ENCODE measurements at places on chromosomes 1 and 21.

DNA sequence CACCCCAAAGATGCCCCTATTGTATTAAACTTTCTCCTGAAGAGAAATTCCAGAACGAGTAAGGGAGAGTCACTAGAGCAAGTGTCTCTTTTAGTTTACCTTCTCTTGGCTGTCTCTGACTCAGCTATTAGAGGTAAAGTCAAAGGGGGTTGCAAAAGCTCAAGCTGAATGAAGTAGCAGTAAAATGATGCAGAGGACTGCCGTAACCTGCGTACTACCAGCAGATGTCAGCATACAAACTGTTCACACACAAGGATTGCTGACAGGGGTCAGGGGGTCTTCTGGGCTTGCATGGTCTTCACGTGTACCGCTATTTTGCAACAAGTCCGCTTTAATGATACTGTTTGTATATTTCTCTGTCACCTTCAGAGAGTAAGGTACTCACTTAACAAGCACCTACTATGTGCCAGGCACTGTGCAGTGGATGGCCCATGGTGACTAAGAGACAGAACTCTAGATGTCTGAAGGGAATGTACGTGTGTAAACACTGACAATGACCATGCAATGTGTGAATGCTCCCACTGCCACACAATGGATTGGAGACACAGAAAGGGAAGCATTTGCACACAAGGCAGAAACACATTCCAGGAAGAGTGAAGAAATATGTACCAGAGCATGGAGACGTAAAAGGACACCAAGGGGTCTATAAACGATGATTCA is 34.9 kb downstream of the CHML start:
- DNase-seq = no peak

- no peak for DNase-seq
Measured at GRCh38 chr1:55304229-55304740, 89.1 kb upstream of the USP24 start.

DNA sequence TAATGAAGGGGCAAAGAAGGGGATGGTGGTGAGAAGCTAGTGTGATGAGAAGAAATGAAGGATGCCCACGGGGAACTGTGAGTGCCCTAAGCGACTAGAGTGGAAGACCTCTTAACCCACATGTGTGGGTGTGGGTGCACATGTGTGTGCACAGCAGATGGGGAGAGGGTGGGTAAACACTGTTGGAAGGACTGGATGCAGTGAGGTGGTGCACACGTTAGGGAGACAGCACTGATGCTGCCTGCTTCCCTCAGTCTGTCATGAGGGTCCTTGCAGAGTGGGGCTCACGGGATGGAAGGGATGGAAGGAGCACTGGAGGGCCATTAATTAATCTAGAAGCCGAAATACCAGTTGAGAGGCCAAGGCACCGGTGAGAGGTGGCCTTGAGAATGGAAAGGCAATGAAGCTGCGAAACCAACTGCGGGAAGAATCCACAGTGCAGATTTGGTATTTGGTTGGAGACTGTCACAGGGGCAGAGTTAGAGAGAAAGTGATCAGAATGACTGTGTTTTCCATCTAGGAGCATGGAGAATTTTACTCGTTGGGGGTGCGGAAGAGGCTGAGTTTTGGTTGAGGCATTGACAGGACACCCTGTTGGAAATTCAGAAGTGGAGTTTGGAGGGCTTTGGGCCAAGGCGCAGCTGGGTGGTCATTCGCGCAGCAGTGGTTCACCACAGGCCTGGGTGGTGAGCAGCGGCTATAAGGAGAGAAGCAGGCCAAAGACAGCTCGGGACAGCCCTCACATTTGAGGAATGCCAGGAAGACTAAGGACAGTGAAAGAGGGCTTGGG is 15.8 kb downstream of the RCSD1 start:
- no peak for DNase-seq

GRCh38 chr1:11350265-11350664 is 77.3 kb downstream of the UBIAD1 start:
- DNase-seq = no peak

- DNase-seq = no peak
Measured at GRCh38 chr1:18237371-18237770, 129.8 kb downstream of the IGSF21 start.

DNA sequence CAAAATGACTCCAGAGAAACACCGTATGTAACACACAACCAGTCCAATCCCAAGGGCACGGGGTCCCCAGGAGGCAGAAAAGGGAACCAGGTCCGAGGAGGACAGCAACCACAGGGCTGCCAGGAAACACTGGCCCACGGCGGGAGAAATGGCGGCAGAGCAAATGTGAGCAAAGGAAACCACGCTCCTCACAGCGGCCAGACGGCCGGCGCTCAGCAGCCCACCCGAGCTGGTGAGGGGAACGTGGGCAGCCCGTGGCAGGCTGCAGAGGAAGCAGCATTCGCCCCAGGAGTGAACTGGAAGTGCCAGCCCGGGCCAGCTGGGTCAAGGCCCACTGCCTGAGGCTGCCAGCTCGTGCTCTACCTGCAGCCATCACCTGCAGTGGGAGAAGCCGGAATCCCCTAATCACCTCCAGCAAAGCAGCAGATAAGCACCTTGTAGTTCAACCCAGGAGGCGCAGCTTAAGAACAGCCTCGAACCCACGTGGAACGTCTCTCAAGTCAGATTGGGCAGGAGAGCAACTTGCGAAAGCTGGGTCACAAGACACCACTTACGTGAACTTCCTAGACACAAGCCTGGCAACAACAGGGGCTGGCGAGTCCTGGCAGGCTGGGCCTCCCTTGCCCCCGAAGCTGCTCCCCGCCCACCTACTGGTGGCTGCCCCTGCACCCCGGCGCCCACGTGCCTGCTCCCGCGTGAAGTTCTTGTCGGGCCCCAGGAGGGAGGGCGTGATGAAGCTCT is 6.7 kb downstream of the SLC19A1 start:
- no peak for DNase-seq

DNA sequence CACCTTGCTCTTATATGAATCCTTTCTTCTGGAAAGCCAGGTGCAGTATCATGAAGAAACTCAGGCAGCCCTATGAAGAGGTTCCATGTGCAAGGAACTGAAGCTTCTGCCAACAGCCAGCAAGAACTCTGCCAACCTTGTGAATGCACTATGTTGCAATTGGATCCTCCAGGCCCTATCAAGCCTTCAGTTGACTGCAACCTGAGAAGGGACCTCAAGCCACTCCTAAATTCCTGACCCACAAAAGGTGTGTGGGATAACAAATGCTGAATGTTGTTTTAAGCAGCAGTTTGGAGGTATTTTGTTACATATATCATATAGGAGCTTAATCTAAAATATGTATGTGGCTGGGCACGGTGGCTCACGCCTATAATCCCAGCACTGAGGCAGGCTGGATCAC is 84.0 kb downstream of the RERE start:
- DNase-seq = no peak

DNA sequence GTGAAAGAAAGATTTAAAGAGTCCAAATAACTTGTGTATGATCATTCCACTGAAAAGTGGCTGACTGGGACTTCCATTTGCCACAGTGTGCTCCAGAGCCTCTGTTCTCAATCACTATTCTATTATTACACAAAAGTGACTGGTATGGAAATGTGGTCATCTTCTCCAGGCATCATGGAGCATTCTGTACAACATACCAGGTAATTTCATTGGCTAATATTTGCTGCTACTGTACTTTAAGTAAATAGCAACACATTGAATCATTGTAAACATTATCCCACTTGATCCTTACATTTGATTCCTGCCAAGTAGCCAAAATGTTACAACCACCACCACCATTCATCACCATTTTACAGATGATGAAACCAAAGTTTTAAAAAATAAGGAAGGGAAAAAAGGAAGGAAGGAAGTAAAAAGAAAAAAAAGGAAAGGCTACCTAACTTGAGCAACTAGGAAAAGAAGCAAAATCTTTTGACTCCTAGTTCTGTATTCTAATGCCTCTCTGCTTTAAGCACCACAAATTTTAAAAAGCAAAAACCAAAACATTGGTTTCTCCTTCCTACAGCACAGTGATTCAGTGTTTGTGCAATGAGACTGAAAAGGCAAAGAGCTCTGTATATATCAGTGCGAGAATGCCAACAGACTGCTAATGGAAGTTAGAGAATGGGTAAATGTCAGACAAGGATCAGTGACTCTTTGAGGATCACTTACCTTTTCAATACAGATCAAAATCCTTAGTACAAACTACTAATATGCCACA is 361.4 kb upstream of the PTBP2 start:
- DNase-seq = no peak

GRCh38 chr21:46319186-46319585 is 4.5 kb downstream of the C21orf58 start:
- no peak for DNase-seq

GRCh38 chr1:229674042-229674441 is 48.0 kb downstream of the URB2 start:
- DNase-seq = no peak

- DNase-seq = no peak
Measured at GRCh38 chr1:234509457-234510328, 30.7 kb upstream of the TARBP1 start.

- DNase-seq = no peak
Measured at GRCh38 chr1:157785248-157785647, 8.3 kb upstream of the FCRL2 start.

- no peak for DNase-seq
Measured at GRCh38 chr1:112803906-112804762, 89.0 kb upstream of the PPM1J start.

GRCh38 chr1:231369282-231369681 is 31.2 kb downstream of the SPRTN start:
- no peak for DNase-seq

GRCh38 chr1:32611859-32612188 is 38.5 kb downstream of the ZBTB8OS start:
- DNase-seq = no peak

Measured in activated naive CD4-positive, alpha-beta T cell (primary cell).